ENCODE measurements at places on chromosomes 3 and 15. TPM values are rescaled to one million over a fixed set of nuclear protein-coding genes. Genes with fewer than 3 reads are reported as not detected.

Gene C2CD4B
- 0.89 TPM for total RNA-seq

Gene BBS4
- 18.8 TPM for total RNA-seq

Gene DPPA2
- not detected for total RNA-seq

Gene WDR93
- total RNA-seq, result 0.07 TPM

Gene CYP1A1
- 1.2 TPM for total RNA-seq

Gene SLC9C1
- total RNA-seq, result 0.43 TPM

Gene TGM4
- not detected for total RNA-seq

Gene WDR76
- total RNA-seq, result 3.8 TPM

Gene PPP4R2
- 64.7 TPM for total RNA-seq

Gene SLC28A2
- not detected for total RNA-seq

Gene NRG4
- total RNA-seq, result 0.20 TPM

Gene PRTG
- 0.78 TPM for total RNA-seq

Gene RPLP1
- 48.5 TPM for total RNA-seq

Gene IGSF11
- total RNA-seq, result under 0.01 TPM

Gene CATSPER2
- 2.0 TPM for total RNA-seq

Gene CNTN4
- total RNA-seq, result not detected

Gene SPTSSB
- 0.20 TPM for total RNA-seq

Gene CCRL2
- 0.26 TPM for total RNA-seq

Gene C15orf62
- not detected for total RNA-seq

Gene AGBL1
- total RNA-seq, result not detected

Gene GOLGA6D
- total RNA-seq, result not detected

Gene AKAP13
- 60.5 TPM for total RNA-seq

Gene TRH
- total RNA-seq, result 0.20 TPM
